Activated naive CD8-positive, alpha-beta T cell treated with anti-CD3 and anti-CD28 coated beads, Interleukin-2, amount 10 ng/mL, durations not matched to agents 7 days and 5 days (primary cell): ENCODE measurements at places on chromosomes 13 and 19. TPM values are rescaled to one million over a fixed set of nuclear protein-coding genes. Genes with fewer than 3 reads are reported as not detected.

DNA sequence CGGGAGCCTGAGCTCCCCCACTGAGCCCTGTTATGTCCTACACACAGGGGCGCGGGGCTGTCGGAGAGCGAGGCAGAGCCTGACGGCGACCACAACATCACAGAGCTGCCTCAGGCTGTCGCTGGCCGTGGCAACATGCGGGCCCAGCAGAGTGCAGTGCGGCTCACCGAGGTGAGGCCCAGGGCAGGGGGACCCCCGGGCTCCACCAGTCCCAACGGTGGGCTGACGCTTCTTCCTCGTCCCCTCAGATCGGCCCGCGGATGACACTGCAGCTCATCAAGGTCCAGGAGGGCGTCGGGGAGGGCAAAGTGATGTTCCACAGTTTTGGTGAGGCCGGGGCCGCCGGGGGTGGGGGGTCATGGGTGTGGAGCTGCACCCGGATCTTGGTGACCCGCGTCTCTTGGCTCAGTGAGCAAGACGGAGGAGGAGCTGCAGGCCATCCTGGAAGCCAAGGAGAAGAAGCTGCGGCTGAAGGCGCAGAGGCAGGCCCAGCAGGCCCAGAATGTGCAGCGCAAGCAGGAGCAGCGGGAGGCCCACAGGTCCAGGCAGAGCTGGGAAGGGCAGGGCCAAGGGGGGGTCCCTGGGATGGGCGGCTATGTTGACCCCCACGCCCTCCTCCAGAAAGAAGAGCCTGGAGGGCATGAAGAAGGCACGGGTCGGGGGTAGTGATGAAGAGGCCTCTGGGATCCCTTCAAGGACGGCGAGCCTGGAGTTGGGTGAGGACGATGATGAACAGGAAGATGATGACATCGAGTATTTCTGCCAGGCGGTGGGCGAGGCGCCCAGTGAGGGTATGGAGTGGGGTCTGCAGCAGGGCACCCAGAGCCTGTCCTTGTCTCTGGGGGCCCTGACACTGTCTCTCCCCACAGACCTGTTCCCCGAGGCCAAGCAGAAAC, 1.2 kb upstream of the P2RY11 start:
- no peak for DNase-seq

DNA sequence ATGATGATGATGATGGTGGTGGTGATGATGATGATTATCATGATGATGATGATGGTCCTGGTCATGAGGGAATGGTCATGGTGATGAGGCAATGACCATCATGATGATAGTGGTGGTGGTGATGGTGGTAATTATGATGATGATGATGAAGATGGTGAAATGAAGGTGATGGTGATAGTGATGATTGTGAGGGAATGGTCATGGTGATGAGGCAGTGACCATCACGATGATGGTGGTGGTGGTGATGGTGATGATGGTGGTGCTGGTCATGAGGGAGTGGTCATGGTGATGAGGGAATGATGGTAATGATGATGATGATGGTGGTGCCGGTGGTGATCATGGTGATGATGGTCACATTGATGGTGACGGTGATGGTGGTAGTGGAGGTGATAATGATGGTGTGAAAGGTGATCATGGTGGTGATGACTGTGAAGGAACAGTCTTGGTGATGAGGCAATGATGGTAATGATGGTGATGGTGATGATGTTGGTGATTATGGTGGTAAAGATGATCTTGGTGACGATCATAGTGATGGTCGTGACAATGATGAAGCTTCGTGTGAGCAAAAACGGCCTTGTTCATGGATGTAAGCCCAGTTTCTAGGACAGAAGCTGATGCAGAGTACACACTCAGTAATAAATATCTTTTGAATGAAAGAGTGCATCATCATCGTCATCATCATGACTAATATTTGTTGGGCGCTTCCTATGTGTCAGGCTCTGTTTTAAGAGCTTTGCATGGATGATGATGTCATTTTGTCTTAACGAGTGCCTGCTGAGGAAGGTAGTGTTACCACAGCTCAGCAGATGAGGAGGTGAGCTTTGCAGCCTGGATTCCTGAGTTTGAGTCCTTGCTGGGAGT, 17.3 kb downstream of the SBK2 start:
- no peak for DNase-seq

Gene PSG6
- total RNA-seq, result not detected

Gene GAPDHS
- total RNA-seq, result not detected
